Lower leg skin (tissue), 4 donors: ENCODE measurements at places on chromosomes 6 and 20. TPM values are rescaled to one million over a fixed set of nuclear protein-coding genes. Genes with fewer than 3 reads are reported as not detected.
A peak's percentile ranks its signal among the peaks of the same experiment; 100 is the strongest.

The PI3 gene
- total RNA-seq: 1.9 TPM

- DNase-seq: no peak
These were observed 279.7 kb downstream of the KIF16B start for GRCh38 chr20:16293590-16293989.

The OR2H2 gene
- not detected for total RNA-seq

- no peak for DNase-seq
These were observed 141.1 kb upstream of the AFDN start for GRCh38 chr6:167685654-167686053.

The CCN5 gene
- total RNA-seq: 50.8 TPM

The FYN gene
- total RNA-seq: 56.3 TPM

DNA sequence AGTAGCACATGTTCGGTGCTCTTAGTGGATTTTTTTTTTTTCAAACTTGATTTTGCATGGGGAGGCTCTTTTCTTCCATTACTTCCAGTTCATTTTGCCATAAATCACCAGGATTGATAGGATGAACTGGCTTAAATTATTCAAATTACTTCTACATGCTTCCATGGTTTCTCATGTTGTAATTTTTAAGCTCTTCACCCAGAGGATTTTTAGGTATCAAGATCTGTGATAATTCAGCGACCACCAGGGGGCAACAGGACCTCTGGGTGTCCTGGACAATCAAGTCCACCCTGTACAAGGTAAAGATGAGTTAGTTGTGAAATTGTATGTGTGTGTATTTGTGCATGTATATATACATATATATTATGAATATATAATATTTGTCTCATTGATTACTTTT is 4.2 kb upstream of the EPHA7 start:
- no peak for DNase-seq

DNA sequence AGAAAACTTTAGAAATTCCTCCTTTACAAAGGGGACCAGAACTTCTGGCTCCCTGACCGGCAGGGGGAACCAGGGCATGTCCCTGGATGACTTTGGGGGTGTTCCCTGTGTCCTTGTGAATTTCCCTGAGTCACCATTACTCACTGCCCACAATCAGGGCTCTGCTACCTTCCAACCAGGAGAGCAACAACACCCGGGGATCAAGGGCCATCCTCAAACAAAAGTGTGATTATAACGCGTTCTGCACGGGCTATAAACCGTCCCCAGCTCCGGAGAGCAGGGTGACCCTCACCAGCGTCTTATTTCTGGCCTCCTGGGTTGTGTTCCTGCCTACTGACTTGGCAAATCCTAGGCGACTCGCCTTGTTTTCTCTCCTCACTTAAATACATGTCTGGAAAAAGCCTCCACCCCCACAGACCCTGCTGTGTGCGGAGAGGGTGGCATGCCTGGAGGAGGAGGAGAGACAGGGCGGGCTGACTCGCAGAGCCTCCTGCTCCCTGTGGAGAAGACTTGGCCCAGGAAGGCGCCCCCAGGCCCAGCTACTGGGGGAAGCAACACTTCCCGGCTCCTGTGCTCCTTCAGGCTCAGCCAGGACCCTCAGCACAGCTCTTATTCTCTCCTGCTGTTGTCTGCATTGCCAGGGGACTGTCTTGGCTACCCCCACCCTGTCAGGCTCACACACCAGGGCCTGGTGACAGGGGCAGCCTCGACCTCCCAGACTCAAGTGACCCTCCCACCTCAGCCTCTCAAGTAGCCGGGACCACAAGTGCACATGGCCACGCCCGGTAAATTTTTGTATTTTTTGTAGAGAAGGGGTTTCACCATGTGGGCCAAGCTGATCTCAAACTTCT is 54.1 kb downstream of the FGD2 start:
- peak; percentile 92 for DNase-seq

- DNase-seq: peak; percentile 77
These were observed 62.5 kb upstream of the TOP1 start for GRCh38 chr20:40966103-40966502.

- no peak for DNase-seq
These were observed 29.6 kb upstream of the VEGFA start for GRCh38 chr6:43740321-43740960.

The PRDM13 gene
- total RNA-seq: not detected

The ARMC2 gene
- 2.0 TPM for total RNA-seq

DNA sequence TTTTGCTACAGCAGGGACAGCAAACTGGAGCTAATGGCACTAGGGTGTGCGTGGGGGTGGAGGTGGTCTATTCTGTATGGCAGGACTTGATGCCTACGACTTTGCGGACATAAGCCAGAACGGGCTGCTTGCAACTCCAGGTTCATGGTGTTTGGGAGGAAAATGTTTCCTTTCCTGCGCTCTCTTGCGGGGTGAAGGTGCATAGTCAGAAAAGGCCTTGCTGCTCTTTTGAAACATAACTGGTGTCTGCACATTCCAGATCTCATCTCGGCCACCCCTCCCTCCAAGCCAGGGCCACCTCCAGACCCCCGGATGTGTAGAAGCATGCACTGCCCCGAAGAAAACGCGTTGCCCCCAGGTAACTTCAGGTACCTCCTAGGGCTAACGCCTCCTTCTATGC is 8.1 kb downstream of the FOXA2 start:
- no peak for DNase-seq

- DNase-seq: no peak
These were observed 96.5 kb upstream of the SCP2D1 start for GRCh38 chr20:18717062-18717461.

DNA sequence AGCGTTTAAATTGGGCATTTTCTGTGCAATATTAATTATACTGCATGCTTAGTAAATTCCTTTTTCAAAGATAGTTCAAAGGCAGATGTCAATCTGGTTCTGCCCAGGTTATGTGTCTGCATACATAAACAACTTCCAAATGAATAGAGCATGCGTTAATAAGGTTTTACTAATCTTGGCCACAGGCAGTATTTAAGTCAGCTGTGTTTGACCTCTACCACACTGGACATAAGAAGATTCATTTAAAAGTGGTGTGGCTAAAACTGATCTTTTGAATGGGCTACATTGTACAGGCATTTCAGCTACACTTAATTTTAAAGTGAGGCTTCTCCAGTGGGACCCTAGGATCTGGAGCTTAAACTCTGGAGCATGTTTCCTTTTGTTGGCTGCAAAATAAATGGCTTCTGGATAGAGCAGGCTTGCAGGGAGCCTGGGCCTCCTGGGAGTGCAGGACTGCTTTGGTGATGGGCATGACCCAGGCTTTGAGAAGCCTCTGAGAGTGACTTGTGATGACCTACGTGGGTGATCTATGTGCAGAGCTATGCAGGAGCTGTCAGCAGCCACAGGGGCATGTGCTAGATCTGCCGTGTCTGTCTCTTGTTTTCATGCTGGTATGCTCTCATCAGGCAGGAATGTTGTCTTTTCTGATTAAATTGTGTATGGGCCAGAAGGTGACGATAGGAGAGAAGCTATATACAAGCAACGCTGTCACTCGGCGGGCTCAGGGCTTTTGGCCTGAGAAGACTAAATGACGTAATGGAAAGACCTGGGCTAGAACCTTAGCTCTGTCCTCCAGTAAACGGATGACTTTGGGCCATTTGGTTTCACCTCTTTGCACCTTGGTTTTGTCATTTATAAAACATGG is 331.2 kb downstream of the QKI start:
- DNase-seq: no peak

GRCh38 chr6:45661661-45662060 is 283.9 kb upstream of the SUPT3H start:
- no peak for DNase-seq

- no peak for DNase-seq
These were observed 126.2 kb upstream of the EYA4 start for GRCh38 chr6:133114973-133115372.

DNA sequence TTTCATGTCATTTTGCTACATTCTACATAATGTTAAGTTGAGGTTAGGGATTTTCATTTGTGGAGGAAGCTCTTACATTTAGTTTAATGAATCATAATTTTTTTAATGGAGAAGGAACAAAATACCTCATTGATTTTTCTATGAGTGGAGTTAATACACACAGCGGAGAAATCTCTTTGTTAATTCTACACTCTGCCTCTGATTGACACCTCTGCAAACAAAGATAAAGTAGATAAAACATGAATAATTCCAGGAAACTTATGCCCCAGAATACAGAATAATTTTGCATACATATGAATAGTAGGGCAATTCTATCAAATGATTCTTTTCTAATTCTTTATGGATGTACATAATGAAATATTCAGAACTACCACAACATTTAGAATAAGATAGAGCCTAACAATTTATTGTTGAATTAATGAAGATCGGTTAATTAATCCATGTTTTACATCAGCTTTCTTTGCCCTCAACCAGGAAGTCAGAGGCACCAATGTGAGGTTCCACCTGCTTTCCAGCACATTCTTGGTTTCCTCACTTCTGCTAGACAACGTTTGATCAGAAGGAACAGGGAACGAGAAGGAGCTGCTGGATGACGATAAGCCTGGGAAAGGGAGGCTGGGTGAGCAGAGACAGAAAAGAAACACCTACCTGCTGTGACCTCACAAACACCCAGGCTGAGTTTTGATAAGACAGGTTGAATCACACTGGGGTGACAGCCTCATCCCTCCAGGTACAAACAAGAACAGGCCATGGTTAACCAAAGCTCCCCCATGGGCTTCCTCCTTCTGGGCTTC is 4.3 kb downstream of the OR2H1 start:
- DNase-seq: no peak

The PSORS1C1 gene
- total RNA-seq: 21.4 TPM

DNA sequence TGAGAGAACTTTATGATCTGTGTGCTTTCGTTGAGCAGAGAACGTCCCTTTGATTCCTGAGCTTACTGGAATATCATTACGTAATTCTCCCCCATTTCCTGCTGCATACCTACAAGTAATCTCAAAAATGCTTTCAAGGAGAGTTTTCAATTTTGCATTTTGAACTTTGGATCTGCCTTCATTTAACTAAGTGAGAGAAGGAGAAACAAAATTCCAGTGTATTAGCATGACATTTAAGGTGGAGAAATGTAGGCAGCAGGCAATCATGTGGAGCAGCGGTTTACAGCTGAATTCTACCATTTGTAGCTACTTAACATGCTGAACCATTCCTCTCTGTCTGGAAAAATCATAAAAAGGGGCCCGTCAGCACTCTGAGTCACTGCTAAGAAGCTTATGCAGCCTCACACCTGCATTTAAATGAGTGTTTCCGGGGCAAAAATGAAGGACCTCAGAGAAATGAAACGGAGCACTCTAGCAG is 451.5 kb downstream of the PLCB1 start:
- DNase-seq: no peak

DNA sequence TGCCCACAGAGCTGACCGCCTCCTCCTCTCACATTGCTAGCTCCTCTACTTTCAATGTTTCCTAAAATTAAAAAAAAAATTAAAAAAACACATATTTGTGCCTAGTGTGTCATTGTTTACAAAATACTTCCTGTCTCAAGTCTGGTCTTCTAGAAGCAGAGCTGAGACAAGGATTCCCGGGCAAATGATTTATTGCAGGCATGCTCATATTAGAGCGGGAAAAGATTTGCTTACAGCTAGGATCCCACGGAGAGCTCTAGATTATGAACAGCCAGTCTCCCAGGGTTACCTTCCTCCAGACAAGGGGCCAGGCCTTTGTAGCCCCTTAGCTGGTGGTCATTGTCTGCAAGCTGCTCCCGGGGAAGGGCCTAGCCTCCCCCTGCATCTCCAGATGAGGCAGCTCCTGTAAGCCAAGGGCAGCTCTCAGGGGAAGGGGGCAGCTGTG is 9.4 kb downstream of the PACSIN1 start:
- no peak for DNase-seq

GRCh38 chr20:58573986-58574385 is 58.8 kb upstream of the APCDD1L start:
- no peak for DNase-seq

The MAPK13 gene
- total RNA-seq: 125 TPM

The BTNL2 gene
- total RNA-seq: not detected

- DNase-seq: peak; percentile 45
These were observed 180.6 kb upstream of the CCN2 start for GRCh38 chr6:132131758-132132157.
